ENCODE measurements at places on chromosomes 2 and 18.

DNA sequence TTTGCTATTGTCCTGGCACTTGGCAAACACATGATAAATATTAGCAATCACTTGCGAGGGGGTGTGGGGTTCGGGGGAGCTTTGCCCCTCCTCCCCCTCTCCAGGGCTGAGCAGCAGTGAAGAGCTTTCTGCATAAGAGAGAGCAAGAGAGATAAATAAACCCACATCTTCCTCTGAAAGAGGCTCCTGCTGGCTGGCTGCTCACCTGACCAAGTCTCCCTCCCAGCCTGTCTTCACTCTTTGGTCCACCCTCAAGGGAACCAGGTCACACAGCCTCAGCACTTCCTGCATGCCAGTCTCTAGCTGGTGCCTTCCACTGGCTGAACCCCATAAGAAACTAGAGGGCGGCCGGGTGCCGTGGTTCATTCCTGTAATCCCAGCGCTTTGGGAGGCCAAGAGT lies 18.5 kb upstream of the YWHAQ start:
- no peak for DNase-seq

DNA sequence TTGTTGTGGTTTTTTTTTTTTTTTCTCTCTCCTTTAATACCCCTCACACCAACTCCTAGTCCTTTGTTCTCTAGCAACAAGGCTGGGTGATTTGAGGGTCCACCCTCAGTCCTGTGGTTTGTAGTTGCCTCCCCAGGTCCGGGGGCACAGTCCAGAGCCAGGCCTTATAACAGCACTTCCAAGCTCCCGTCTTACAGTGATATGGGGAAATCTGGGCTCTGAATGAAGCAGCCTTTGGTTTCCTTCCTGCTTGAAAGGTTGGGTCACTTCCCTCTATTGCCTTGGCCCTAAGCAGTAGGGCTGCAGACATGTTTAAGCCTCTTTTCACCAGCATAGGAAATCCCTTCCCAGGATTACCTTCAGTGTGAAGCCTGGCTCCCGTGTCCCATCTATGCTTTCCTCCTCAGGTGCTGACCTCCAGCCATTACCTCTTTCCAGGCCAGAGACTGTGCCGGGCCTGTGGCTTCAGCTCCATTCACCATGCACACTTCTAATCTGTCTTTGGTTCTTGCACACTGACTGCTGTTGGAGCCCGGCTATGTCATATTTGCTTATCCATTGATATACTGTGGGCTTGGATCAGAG lies 21.2 kb upstream of the NTSR2 start:
- DNase-seq: no peak

DNA sequence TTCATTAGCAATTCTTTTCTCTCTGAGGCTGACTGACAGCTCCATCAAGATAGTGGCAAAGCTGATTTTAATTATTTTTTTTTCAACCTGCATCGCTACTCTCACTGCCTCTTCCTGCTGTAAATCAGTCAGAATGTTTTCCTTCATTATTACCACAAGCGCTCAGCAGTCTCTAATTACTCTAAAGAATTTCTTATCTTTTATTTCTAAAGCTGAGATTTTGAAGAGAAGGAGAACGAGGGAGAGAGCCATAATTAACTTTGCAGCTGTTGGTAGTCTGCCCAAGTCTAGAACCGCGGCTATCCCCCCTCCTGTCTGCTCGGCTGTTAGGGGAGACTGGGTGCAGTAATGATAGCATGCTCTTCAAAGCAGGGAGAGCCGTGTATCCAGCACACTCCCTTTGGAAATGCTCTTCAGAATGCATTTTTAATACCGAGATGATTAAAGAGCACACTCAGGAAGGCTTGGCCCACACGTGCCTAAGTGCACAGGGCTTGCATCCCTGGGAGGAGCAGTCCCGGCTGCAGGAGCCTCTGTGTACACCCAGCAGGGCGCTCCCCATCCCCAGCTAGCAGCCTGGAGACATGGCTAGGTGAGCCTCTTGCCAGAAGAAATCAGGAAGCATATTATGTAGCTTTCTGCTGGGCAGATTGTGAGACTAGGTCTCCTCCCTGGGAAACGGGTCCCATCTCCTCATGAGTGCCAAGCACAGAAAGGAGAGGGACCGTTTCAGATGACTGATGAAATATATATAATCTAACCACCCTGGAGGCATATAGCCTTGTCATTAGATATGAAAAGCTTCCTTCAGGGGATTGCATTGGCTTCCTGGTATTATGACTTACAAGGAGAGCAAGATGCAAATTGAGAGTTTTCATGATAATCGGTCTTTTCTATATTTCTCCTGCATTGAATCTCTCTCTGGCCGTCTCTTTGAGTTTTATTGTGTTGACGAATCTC lies 555.2 kb downstream of the CMPK2 start:
- no peak for DNase-seq

GRCh38 chr18:50053111-50053510 lies 141.8 kb downstream of the MYO5B start:
- DNase-seq: no peak

- no peak for DNase-seq
Measured at GRCh38 chr18:27922780-27923179, 254.2 kb downstream of the CDH2 start.

GRCh38 chr2:138086576-138086975 lies 122.3 kb downstream of the HNMT start:
- DNase-seq: no peak

GRCh38 chr2:60070736-60071489 lies 482.5 kb downstream of the BCL11A start:
- DNase-seq: no peak

DNA sequence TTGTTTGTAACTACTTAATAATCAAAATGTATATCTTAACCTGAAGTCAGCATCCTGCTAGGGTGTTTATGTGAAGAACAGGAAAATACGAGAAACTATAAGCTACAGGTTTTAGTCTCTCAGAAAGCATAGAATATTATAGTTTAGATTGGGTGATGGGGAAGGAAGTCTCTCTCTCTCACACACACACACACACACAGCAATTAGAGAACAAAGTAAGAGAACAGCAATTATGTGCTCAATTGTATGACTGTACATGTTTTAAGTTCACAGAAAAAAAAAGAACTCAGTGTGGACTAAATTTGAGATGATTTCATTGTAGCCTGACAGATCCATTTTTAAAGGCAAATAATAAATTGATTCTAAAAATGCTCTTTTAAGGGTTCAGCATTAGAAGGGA lies 94.3 kb upstream of the ZNF516 start:
- DNase-seq: no peak

DNA sequence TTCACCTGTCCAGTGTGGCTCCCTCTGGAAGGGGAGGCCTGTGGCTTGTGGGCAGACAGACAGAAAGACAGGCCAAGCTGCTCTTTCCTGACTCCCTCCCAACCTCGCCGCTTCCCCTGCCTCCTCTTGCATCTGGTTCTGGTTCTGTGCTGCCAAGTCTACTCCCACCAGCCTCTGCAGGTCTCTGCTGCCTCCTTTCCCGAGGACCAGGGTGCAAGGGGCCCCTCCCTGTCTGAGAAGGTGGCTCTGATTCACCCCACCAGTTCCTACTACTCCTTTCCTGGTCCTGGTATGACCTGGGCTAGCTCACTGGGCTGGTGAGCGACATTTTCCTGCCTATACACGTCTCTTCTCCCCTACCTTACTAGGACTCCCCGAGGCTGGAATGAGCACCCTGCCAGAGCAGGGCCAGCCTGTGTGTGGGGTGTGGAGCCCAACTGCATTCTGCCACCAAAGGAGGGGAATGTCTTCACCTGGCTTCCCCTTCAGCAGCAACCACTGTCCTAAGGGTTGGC lies 238.5 kb downstream of the CELF4 start:
- no peak for DNase-seq

GRCh38 chr2:30282721-30283120 lies 51.4 kb downstream of the LBH start:
- DNase-seq: no peak

- no peak for DNase-seq
Measured at GRCh38 chr2:129253461-129253812, 726.0 kb upstream of the RAB6C start.

DNA sequence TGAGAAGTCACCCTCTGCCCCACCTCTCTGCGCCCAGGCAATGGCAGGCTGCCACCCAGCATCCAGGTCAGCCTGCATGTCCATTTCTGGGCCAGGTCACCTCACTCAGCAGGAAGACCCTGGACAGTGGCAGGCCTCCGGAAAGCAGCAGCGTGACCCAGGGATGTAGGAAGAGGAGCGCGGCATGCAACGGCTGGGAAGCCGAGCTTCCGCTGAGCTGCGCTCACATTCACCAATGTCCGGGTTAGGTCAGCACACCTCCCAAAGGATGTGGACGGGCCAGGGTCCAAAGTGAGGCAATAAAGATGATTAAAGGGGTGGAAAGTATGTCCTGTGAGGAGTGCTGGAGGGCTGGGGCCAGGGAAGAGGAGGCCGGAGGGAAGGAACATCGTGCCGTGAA lies 174.5 kb downstream of the CTIF start:
- no peak for DNase-seq

DNA sequence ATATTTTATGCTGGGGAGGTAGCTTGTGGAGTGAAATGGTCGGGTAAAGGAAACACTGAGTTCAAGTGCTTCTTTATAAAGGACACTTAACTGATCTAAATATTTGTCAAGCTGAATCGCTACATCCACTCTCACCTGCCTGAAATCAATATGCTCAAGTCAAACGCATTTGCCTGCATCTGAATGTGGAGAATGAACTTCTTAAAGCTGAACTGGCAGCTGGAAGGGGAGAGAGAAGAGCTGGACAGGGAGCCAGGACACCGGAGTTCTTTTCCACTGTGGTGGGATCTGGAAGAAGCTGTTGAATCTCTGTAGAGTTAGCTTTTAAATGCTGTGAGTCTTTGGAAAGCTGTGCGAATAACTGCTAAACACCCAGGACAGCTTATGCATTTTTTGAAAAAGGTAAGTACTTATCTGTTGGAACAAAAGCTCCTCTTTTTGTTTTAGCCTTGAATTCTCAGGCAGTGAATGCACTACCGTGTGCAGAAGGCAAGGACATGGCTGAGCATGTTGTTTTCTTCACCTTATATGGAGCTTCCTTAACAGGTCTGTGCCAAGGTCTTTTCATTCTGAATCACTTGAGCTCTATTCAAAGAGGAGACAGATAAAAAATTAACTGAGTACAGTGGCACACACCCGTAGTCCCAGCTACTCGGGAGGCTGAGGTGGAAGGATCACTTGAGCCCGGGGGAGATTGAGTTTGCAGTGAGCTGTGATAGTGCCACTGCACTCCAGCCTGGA lies 74.2 kb upstream of the KLF7 start:
- no peak for DNase-seq

- DNase-seq: no peak
Measured at GRCh38 chr2:66694087-66694860, 259.3 kb downstream of the MEIS1 start.

DNA sequence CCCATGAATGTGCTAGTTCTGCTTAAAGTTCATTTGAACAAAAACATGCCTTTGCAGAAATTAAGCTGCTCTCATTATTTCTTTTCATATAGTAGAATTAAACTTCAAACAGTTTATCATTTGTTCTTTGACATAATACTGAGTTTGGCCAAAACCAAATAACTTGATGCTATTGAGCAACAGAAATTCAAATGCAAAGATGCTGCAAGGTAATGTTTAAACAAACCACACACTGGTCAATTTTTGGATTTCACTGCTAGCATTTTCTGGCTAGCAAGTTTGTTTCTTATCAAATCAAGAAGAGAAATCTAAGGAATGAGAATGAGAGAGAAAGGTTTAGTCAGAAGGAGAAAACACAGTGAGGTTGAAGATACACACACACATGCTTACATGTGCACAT lies 80.0 kb downstream of the LYPD1 start:
- no peak for DNase-seq

DNA sequence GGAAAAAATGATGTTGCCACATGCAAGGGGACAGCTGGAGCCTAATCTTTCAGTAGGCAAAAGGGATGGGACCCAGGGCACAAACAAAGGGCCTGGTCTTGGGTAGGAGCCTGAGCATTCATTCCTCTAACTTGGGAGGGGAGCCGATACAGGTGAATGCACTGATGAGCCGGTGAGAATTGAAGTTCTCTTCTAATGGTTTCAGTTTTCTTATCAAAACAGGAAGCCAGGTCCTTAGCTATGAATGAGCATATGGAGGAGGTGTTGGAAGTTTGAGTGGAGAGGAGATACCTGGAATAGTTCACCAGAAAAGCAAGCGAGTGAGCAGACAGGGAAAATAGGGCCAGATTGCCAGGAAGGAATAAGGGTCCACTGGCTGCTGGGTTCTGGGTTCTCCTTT lies 10.1 kb downstream of the DPP4 start:
- DNase-seq: no peak

DNA sequence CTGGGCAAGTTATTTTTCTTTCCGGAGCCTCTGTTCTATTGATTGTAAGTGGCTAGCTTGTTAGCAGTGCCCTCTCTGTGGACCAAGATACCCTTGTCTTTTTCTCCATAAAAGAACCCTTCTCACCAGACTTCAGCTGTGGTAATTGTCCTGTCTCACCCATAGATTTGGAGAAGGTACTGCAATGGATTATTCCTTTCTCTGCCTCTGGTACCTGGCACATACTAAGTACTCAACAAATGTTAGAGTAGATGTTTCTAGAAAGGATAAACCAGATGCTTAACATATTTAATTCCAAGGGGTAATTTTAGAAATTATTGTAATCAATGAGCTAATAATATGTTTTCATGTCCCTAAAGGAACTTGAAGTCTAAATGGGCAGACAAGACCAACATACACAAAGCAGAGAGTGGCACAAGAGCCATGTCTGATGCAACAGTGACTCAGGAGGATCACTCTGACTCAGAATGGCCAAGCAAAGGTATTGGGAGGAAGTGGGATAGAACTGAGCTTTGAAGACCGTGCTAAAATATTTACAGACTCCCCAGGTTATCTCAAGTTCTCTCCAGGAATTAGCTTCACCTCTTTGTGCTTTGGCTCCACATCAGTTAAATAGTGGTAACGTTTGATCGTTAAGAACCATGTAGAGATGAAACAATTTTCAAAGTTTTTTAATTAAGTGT lies 129.7 kb upstream of the OSR1 start:
- no peak for DNase-seq

- no peak for DNase-seq
Measured at GRCh38 chr2:189545418-189545817, 35.2 kb downstream of the SLC40A1 start.

DNA sequence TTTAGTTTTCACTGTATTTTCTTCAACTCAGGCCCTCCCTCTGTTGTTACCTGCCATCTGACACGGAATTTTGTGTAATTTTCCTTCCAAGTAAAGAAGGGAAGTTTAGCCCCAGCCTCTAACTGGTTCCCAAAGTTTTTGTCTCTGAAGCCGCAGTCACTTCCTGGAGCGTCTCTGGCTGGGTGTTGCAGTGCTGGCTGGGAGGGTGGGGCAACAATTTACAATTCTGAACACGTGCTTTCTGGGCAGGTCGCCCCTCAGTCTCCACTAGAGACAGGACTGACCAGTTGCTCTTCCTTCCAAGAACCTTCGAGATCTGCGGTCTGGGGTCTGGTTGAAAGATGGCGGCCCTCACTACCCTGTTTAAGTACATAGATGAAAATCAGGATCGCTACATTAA lies 3.5 kb downstream of the CNDP2 start:
- DNase-seq: no peak

DNA sequence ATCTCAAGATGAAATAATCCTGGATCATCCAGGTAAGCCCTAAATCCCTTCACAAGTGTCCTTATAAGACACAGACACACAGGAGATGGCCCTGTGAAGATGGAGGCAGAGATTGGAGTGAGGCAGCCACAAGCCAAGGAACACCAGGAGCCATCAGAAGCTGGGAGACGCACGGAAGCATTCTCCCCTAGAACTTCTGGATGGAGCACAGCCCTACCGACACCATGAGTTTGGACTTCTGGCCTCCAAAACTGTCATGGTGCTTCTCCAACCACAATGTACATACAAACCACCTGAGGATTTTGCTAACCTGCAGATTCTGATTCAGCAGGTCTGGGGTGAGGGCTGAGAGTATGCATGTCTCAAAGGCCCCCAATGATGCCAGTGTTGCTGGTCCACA lies 42.5 kb downstream of the ADD2 start:
- no peak for DNase-seq

GRCh38 chr18:60809937-60810336 lies 437.4 kb upstream of the MC4R start:
- DNase-seq: no peak

Data from stimulated activated CD8-positive, alpha-beta memory T cell treated with anti-CD3 and anti-CD28 coated beads, Interleukin-7, amount 100 ng/mL, for 1 hour (primary cell).